ENCODE measurements at places on chromosomes 2 and 18.

GRCh38 chr18:70183441-70183840 lies 22.0 kb downstream of the RTTN start:
- DNase-seq = no peak

DNA sequence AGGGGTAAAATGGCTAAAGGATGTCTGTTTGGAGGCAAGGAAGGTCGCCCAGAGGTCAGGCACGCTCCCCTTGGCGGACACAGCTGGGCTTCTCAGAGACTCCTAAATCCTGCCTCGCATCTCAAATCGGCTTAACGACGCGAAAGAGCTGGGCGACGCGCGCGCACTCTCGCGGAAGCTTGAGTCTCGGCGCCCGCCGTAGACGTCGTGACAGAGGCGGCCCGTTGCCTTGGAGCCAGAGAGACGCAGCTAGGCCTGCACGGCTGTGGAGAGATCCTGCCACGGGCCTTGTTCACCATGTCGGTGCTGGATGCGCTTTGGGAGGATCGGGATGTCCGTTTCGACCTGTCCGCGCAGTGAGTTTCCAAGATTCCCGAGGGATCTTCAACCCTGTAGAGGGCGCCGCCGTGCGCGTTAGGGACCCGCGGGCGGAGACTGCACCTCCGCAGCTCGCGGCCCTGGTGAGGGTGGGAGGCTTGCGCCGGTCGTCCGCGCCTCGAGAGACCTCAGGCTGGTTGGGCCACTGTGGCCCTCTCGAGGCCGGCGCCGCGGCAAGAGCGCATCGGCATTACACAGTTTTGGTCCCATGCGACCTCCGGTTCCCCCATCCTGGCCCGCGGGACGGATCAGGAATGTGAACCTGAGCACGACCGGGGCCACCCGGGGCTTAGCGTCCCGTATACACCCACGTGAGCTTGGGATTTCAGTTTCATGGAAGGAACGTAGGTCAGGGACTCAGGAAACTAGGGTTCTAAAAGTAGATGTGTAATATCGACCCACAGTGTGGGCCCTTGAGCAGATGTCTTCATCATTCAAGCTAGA lies at the start of gene BBS5:
TSS of gene BBS5 (plus strand) at position 238 of the 822 bp plus-strand sequence. CDS start at position 298, 60 bp downstream.
- peak; percentile 45 for DNase-seq

- no peak for DNase-seq
Observed at GRCh38 chr2:10489842-10490555, 41.9 kb upstream of the ODC1 start.

DNA sequence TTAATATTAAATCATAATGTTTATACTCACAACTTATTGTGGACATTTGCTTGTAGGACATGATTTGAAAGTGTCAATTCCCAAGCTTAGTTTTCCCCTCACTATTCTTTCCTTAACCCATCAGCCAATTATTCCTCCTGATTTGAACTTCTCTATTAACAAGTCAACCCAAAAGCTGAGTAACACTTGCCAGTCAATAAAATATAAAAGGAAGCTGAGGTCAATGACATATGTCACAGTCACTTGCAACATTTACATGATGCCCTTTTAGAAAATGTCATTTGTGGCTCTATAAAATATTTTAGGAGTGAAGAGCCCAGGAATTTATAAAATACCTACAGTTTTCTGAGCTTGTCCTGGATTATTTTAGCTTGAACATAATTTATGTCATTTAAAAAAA lies 7.2 kb downstream of the CCDC68 start:
- DNase-seq = no peak

DNA sequence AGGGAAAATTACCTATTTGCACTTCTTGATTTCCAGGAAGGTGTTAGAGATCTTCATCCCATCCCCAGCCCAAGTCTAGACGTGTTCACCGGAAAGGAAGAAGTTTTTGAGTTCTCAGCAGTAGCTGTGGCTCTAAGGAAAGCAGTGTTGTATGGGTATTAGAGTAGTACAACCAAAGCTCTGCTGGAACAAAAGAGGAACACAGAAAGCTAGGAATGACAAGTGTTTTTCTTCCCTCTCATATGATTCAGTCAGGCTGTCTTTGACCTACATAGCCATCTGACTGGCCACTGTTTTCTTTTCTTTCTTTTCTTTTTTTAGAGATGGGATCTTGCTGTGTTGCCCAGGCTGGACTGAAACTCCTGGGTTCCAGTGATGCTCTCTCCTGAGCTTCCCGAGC lies 82.7 kb upstream of the SLC39A10 start:
- no peak for DNase-seq

- no peak for DNase-seq
Observed at GRCh38 chr2:74835831-74836674, 2.1 kb downstream of the HK2 start.

GRCh38 chr2:240250150-240250984 lies 109.9 kb upstream of the OTOS start:
- DNase-seq = no peak

GRCh38 chr2:118913803-118914645 lies 28.0 kb upstream of the MARCO start:
- no peak for DNase-seq

- no peak for DNase-seq
Observed at GRCh38 chr2:199895406-199895805, 15.7 kb upstream of the C2orf69 start.

- no peak for DNase-seq
Observed at GRCh38 chr2:32553829-32554432, 73.9 kb upstream of the TTC27 start.

DNA sequence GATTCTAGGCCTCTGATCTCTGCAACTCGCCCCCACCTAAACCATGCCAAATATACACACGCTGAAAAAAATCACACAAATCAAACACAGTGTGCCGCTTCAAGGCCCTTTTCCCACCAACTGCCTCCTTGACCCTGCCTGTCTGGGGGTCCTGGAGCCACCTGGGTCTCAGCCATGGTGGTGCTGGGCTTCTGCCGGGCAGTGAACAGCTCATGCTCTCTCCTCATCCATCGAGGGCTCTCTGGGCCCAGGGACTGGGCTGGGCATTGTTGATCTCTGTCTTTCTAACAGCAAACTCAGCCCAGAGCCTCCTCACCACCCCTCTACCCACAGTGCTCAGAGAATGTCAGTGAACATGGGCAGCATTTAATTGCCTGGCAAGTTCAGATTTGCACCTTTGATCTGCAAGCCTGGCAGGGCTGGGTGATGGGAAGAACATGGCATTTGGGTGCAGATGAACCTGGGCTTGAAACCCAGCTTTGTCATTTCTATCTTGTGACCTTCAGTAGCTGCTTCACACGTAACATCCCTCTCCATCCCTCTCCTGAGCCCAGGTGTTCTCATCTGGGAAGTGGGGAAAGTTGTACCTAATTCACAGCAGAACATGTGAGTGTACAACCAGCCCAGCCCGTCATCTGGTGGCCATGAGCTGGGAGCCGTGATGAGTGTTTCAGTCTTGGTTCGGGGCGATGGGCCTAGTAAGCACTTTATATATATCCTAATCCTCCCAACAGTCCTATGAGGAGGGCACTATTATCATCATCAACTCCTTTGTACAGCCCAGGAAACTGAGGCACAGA lies 46.1 kb downstream of the SDC1 start:
- DNase-seq = no peak

- no peak for DNase-seq
Observed at GRCh38 chr2:188425266-188425665, 133.6 kb downstream of the GULP1 start.

DNA sequence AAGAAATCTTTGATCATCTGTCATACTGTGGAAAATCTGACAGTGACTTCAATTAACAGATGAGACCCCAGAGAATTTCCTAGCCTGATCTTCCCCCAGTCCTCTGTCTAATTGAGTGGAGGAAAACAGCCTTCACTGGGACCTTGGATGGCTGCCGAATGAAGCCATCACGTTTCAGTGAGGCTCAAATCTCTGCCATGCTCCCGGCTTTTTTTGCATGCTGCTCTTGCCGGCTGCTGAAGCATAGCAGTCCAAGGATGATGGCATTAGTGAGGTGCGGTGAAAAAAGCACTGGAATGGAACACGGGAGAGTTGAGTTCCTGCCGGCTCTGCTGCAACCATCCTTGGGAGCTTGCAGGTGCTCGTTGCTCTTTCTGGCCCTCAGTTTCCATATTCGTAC lies 430.5 kb downstream of the SLC4A3 start:
- DNase-seq = no peak

DNA sequence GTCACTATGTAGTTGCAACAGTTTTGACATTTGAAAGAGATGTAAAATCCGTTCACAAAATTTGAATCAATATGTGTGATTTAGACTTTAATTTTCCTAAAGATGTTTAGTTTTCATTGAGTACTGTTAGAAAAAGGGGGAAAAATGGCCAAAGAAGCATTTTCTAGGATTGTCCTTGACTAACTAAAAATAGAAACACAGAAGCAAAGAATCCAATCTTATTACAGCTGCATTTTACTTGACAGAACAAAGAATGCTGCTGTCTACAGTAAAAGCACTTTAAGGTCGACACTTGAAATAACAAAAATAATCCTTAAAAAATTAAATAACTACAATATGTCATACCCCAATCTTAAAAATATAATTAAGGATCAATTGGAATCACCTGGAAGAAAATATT lies 48.9 kb downstream of the FRZB start:
- DNase-seq = no peak

- no peak for DNase-seq
Observed at GRCh38 chr2:238087211-238087610, 12.9 kb upstream of the ESPNL start.

DNA sequence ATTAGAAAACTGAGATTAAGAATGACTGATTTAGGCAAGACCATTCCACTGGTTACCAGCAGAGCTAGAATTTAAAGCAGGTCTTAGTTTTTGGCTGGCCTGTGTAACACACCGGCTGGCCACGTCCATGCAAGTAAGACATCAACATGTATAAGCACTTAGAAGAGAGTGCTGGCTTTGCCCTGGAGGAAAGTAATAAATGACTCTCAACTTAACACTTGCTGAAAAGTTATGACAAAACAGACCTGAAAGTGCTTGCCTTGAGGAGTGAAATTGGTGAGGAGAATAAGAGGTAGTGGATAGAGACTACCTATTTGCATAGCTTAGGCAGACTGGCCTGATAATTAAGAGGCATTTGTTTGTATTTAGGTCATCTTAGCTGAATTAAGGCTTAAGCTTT lies 165.7 kb upstream of the KCNJ3 start:
- DNase-seq = no peak

DNA sequence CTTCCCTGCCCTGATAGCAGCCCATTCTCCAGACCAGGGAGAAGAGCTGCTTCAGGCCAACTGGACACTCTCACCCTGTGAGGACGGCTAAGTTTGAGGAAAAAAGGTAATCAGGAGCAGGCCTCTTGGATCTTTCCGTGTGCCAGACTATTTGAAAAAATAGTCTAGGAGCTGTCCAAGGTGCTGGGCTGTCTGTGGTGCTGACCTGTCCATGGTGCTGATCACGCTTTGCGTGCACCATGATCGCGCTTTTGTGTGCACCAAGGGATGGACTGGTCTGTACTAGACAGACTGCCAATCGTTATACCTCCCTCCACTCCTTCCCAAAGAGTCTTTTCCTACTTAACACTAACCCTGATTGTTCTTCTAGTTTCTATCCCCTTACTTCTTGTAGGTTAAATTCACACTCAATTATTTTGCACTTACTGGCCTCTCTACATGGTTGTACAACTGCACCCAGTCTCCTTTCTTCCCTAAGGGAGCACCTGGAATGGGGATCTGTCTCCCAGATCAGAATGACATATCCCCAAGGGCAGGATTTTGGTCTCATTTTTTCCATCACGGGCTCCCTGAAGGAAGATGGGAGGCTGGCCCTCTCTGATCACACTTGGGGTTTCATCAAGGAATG lies 295.4 kb downstream of the CELF4 start:
- DNase-seq = no peak

GRCh38 chr2:5937321-5937720 lies 245.1 kb downstream of the SOX11 start:
- no peak for DNase-seq

DNA sequence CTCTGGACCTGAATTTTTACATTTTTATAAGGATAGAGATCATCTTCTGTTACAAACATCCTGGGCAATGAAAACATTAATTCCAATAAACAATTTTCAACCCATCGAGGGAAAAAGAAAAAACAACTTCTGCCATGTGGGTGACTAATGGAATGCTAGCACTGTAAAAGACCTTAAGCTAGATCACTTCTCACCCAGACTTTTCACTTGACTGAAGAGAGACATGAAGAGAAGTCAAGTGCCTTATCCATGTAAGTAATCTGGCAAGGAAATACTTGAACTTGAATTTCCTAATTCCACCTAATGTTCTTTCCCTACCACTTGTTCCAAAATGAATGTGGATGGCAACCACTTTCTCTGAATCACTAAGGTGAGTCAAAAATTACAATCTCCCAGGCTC lies 98.3 kb upstream of the ACVR1C start:
- no peak for DNase-seq

GRCh38 chr18:72155327-72155726 lies 388.8 kb downstream of the CBLN2 start:
- no peak for DNase-seq

DNA sequence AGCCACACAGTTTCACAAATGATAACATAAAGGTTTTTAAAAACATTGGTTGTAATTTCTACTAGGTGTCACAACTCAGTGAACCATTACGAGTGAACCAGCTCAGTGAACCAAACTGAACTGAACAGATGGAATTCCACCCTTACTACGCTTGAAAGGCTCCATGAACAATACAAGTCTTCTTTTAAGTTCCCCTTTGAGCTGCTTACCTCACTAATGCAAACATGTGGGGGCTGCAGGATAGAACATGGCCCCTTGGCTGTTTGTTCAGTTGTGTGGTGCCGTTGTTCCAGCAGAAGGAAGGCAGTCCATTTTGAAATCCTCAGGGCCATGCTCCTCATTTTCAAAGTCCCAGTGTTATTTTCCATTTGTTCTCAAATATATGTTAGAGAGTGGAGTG lies 30.7 kb upstream of the KLHL14 start:
- DNase-seq = no peak

GRCh38 chr2:71699428-71699827 lies 246.1 kb downstream of the DYSF start:
- no peak for DNase-seq

DNA sequence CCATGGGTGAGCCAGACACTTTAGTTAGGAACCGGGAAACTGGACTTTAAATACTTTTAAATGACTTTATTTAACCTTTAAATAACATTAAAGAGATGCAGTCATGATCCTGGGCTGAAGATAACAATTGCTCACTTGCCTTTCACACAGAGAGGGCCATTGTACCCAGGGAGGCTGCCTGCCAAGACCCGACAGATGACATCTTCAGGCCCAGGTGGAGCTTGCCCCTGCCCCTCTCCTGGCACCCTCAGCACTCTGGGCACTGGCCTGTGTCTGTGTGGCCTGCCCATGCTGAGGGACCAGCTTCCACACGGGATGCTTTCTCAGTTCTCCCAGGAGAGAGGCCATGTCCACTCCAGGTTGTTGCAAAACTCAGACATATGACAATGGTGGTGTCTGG lies 216.4 kb upstream of the MYT1L start:
- DNase-seq = no peak

GRCh38 chr2:173822889-173823542 lies 142.2 kb downstream of the SP3 start:
- DNase-seq = no peak

- DNase-seq = no peak
Observed at GRCh38 chr18:38520786-38521185, 955.2 kb upstream of the CELF4 start.

GRCh38 chr18:79586436-79587225 lies 93.0 kb upstream of the CTDP1 start:
- DNase-seq = no peak

GRCh38 chr2:48448274-48449061 lies 81.5 kb upstream of the STON1 start:
- no peak for DNase-seq

- no peak for DNase-seq
Observed at GRCh38 chr2:217440000-217440399, 562.8 kb downstream of the TNS1 start.
